ENCODE measurements at places on chromosomes 1 and 21.

GRCh38 chr1:95233319-95233736, 682 bp upstream of the RWDD3 start:
- peak; percentile 23 for DNase-seq

DNA sequence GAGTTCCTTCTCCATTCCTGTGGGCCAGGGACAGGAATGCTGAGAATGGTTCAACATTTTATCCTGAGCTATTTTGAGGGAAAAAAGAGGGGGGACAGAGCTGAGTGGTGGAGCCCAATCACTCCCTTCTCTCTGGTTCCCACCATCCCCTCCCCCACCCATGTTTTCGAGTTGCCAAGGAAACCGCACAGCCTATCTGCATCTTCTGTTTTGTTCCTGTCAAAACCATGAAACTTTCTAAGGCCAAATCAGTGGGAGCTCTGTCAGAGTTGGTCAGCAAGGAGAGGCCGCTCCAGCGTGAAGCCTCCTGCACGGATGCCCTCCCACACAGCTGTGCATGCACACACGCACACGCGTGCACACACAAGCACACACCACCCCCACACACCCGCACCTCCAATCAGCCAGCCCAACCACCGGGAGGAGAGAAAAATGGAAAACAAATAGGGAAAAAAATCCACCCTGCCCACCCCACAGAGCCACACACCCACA, 54.5 kb upstream of the ATP2B4 start:
- DNase-seq: no peak

DNA sequence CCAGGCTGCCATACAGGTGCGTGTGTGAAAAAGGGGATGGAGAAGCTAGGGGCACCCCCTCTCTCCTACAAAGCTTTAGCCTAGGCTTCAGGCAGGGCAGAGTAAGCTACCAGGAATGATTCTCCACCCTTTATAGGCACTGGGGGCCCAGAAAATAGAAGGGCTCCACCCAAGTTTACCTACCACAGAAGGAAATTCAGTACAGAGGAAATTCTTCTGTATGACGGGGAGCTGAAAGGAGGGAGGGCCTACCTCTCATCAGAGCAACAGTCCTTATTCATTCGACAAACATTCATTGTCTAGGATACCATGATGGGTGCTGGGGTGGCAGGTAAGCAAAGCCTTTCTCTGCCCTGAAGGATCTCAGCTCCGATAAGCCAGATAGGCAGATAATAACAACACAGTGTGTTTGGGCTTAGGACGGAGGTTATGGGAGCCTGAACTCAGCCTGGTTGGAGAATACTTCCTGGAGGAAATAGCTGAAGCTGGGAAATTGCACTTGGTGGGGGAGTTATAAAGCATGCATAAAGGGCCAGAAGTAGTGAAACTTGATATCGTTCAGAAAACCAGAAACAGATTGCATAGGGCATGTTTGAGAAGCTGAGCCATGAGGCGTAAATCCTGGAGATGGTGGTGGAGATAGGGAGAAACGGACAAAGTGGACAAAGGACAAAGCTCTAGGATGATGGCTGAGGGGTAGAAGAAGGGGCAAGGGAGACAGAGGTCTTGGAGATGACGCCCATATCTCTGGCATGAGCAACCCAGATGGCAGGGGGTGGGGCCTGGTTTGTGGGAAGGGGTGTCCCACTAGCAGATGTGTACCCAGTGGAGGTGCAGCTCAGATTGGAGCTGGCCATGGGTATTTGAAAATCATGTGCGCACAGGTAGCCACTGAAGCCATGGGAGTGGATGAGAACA, 5.3 kb upstream of the P3R3URF start:
- no peak for DNase-seq

DNA sequence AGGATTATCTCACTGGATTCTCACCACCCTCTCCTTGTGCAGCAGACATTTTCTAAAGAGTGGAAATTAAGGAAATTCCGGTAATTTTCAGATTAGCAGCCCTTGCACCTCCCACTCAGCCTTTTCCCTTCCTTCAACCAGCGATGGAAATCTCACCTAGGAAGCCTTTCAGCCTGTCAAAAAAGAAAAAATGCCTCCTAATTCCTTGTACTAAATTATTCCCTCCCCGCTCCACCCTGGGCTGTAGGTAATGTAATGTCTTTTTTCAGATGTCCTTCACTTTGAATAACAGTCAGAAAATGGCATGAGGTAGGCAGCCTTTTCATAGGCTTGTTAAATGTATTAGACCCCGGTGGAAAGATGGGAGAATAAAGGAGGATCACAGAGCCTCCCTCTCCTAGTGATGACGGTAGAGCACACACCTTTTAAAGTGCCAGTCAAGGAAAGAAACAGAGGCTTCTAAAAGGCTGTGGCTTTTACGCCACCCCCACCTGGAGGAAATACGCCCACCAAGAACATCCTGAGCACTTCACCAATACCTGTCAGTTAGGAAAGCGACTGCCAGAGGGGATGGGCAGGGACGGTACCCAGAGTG, 62.8 kb upstream of the NEK2 start:
- no peak for DNase-seq

DNA sequence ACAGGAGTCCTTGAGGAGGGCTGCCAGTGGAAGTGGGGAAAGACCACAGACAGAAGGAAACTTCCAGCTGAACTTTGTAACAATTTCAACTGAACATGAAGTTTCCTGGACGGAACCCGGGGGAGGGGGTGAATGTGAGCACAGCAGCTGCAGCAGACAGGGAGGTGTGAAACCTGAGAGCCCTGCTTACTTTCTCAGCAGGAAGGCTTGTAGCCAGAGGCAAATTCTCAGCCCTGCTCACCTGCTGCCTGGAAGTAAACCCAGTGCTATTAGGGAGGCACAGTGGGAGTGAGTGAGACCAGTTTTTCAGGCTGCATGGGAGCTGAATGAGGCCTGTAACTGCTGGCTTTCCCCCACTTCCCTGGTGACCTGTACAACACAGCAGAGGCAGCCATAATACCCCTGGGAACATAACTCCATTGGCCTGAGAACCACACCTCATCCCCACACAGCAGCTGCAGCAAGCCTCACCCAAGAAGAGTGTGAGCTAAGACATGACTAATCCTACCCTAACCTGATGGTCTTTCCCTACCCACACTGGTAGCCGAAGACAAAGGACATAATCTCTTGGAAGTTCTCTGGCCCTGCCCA, 9.6 kb upstream of the SPRR2F start:
- DNase-seq: no peak

DNA sequence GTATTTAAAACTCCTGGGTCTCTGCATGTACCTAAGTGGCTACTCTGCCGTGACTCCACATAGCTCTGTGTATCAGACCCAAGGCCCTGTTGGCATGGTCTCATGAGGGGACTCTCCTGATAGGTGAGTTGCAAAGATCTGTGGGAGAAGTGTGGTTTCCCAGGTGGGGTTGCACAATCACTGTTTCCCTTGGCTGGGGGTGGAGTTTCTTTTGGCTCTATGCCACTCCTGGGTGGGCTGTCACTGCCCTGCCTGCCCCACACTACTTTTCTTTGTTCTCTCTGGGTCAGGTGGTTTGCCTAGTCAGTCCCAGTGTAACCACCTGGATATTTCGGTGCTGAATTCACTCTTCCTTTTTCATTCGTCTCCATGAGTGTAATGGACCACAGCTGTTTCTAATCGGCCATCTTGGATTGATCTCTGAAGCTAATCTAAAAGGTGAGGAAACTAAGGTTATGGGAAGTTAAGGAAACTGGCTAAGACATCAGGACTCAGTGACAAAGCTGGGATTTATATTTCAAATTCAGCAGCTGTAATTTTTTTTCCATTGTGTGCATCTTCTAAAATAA, 97.1 kb upstream of the CACYBP start:
- no peak for DNase-seq

DNA sequence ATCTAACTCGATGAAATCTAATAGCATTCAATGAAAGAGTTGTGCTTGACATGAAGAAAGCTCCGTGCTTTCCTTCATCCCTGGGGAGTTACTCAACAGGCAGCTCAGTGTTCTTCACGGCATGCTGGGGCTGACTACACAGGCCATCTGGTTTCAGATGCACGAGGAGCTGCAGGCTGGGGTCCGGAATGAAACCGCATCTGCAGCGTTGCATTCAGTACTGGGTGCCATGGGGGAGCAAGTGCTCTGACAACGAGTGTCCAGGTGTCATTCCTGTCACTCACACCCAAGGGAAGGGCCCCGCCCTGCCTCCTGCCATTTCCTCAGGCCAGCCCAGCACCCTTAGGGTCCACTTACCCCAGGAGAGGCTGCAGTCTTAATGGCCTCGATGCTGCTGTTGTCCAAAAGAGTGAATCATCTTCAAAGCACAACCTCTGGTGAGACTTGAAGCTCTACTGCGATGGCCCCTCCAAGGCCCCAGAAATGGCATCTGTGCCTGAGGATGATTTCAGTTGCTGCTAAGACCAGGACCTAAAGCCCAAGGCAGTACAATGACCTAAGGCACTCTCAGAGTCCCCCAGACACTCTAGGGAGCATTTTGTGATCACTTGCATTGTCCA, 61.4 kb downstream of the STUM start:
- no peak for DNase-seq

- DNase-seq: no peak
These were observed 21.3 kb downstream of the KRTAP10-1 start for GRCh38 chr21:44518686-44519085.

DNA sequence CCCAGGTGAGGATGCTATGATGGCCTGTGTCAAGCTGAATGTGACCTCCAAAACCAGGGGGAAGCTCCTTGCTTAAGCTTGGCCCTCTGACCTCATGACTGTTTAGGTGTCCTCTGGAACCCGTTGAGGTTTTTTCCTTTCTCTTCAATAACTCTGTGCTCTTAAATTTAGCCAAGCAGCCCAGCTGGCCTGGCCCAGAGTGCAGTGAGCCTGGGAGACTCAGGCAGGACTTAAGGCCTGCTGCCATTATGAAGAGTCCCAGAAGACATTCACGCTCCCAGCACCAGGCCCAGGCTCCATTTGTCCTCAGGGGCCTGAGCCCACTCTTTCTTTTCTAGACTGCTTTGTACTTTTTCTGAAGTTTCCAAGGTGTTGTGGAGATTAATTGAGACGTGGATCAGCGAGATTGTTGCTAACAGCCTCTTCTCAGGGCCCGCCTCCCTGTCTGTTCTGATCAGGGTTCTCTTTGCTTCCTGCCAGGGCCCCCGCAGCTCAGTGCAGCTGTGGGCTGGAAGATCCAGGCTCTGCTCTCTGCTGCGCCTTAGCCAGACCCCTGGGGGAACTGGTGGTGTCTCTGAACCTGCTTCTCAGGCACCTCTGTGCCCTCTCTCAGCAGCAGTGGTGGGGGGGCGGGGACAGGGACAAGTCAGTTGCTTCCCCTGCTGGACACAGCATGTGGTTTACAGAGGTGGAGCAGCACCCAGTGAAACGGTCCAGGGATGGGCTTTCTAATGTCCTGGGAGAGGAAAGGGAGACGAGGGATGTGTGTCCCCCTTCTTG, 124.2 kb downstream of the GRIK3 start:
- DNase-seq: peak; percentile 15

DNA sequence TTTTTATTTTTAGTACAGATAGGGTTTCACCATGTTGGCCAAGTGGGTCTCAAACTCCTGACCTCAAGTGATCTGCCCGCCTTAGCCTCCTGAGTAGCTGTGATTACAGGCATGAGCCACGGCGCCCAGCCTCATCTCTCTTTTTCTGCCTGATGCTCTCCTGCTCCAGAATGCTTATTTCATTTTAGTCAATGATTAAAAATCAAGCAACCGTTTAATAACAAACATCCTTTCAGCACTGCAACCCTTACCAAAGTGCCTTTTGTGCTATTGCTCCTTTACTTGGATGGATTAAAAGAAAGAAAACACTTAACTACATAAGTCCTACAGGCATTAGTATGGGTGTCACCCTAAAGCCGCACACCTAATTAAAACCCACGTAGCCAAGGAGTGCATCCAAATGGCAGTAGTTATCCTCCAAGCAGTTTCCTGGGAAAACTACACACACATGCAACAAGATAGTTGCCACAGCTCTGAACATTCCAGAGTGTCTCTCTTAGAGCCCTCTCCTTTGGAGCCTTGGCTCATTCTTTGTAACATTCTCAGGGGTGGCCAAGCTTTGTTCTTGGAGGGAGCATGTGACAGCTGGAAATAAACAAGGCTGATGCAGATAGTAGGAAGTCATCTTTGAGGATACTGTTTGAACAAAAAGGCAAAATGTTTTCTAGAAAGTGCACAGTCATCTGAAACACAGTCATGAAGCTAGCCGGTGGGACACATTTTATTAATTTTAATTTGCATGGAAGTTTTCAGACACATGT, 51.2 kb downstream of the KCNJ15 start:
- no peak for DNase-seq

DNA sequence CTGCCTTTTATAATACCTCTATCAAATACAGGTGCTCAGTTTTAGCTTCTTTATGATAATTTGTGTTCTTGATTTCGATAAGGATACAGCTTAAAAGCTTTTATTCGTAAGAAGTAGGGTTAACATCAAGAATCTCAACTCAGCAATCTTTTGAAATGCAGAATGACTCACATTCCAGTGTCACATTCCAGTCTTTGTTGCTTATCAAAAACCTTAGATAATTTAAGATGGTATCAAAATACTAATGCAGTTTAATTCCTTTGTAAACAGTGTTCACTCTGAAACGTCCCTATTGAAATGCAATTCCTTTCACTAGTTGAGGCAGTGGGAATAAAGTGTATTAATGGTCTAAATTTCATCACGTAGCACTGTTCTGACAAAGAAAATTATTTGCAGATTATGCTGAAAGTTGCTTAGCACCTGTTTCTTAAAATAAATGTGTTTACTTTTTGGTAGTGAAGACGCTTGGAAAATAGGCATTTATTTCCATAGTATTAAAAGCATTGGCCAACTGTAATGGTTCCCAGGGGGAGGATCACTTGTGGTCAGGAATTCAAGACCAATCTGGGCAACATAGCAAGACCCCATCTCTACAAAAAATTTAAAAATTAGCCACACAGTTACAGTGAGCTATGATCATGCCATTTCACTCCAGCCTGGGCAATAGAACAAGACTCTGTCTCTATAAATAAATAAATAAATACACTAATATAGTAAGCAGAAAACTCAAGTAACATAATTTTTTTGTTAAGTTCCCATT, 10.1 kb upstream of the CNN3 start:
- DNase-seq: no peak

GRCh38 chr1:54885807-54886723, 930 bp downstream of the DHCR24 start:
- no peak for DNase-seq

DNA sequence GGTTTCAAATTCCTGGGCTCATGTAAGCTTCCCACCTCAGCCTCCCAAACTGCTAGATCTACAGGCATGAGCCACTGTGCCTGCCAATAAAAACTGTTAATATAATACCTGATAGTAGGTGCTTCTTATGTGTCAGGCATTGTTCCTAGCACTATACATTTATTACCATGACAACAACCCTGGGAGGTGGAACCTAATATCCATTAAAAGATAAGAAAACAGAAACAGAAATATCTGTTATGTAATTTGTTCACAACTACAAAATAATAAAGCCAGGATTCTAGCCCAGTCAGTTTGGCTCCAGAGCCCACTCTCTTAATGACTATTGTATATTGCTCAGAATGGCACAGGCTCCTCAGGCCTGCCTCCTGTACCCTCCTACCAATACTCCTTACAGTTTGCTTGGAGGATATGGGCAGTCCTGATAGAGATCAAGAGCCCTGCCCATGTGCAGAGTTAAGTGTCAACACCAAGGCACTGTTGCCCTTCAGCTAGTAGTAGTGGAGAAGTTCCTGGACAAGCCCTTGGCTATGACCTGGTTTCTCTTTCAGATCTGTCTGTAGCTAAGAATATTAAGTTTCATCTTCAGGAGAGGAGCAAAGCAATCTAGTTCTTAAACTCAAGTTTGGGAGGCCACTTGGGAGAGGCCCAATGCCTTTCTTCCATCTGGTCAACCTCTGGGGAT, 22.4 kb downstream of the RPL5 start:
- no peak for DNase-seq
